ENCODE measurements at places on chromosomes 4 and X. TPM values are rescaled to one million over a fixed set of nuclear protein-coding genes. Genes with fewer than 3 reads are reported as not detected.
A peak's percentile ranks its signal among the peaks of the same experiment; 100 is the strongest.

DNA sequence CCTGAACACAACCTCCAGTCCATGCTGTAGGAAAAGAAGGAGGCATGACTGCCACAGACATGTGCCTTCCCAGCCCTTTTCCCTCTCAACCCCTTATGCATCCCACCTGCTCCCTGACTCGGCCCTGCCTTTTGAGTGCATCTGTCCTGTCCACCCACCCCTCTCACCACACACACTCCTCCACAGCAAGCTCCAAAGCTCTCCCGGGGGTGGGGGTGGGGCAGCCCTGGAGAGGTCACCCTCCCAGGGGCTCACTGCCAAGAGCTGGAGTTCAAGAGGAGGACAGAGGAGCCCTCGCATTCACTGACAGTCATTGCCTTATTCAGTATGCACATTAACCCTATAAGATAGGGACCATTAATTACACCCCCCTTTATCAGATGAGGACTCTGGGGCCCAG is 46.6 kb upstream of the MAMLD1 start:
- no peaks in the 10 kb centered on the region for H3K36me3 ChIP-seq
- H3K4me3 ChIP-seq = no peak overlapping the region
- H3K27me3 ChIP-seq = peaks cover 25% of the 10 kb centered on the region

DNA sequence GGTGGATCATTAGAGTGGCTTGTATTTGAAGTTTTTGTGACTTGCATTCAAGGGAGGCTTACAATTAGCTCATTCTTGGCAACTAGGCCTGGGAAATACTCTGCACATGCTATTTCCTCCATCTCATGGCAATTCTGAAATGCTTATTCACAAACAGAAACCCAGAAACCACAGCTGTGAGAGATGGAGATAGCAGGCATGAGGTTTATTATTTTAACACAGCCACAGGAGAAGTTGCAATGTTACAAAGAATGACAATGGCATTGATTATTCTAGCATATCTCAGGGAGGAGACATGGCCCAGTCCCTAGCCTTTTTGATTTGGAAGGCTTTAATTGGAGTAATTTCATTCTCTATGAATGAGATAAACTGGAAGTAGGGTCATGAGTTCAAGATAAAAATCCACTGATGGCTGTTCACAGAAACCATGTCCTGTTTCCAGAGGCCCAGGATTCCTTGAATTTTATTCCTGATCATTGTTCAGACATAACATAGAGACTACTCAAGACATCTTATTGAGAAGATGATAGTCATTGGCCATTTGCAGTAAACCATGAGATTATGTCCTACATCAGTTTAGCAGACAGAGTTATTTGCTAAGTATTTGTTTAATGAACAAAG is 123.9 kb downstream of the MID1 start:
- no peak for DNase-seq
- H3K27me3 ChIP-seq = no peaks in the 10 kb centered on the region
- H3K36me3 ChIP-seq = no peaks in the 10 kb centered on the region
- H3K4me1 ChIP-seq = no peaks in the 10 kb centered on the region
- H3K4me3 ChIP-seq = no peak overlapping the region
- no peak overlapping the region for H3K27ac ChIP-seq

DNA sequence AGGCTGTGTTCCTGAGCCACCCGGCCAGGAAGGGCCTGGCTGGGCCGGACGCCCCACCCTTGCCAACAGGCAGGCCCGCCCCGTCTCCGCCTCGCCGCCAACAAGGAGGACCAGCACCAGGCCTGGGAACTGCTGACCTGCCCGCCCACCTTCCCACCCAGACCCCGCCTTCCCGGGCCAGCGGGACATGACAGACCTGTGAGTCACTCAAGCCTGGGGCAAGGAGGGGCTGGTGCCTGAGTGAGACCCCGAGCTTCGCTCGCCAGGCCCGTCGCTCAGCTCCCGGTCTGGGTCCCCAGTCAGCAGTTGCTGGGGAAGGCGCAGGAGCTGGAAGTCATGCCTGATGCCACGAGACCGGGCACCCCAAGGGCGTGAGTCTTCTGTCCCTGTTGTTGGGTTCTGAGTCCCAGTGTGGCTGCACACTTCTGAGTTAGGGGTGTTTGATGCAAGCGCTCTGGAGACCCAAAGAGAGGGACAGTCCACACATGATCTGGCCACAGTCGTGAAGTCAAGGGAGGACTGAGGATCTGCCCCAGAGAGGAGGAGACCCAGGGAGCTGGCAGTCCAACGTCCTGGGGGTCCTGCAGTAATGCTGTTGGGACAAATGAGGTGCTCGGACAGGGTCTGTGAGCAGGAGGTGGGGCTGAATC is at the start of gene DNASE1L1:
TSS of gene DNASE1L1 (minus strand) at position 33 of the 650 bp plus-strand sequence. CDS start 3,686 bp downstream, outside the sequence.
- DNase-seq = peak; percentile 55
- peak within 1 kb of the TSS; percentile 35 for H3K4me3 ChIP-seq
- no peaks in the 10 kb centered on the region for H3K36me3 ChIP-seq
- H3K27me3 ChIP-seq = no peaks in the 10 kb centered on the region

DNA sequence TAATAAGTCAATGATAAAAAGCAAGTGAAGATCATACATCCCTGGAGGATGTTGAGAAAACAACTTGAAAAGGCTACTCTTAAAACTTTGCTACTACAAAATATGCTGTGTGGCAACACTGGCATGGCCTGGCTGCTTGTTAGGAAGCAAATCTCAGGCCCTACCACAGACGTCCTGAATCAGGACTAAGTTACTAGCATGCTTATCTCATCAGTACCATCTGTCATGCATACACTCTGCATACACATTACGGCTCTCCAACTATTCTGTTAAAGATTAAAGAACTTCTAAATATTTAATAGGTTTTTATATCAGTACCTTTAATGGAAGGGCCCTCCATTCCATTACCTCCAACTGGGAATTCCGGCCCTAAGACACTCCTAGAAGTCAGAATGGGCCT is 8.2 kb downstream of the PAPSS1 start:
- DNase-seq = no peak
- no peak overlapping the region for H3K4me3 ChIP-seq
- no peaks in the 10 kb centered on the region for H3K4me1 ChIP-seq
- H3K27me3 ChIP-seq = no peaks in the 10 kb centered on the region
- H3K36me3 ChIP-seq = no peaks in the 10 kb centered on the region

DNA sequence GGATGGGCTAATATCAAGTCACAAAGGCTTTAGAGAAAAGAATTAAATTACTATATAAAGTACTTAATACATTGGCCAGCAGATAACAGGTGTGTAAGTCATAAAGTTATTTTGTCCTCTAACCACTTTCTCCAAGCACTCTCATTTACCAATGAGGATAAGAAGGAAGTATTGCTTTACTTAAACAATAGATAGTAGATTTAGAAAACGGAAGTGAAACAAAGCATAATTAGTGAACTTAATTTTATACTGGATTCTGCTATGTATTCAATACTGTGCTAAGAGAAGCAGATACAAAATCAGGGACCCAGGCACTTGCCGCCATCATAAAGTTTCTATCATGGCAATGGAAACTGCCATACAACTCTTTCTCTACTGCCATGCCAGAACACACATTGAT is 24.0 kb downstream of the AFM start:
- H3K27ac ChIP-seq = no peak overlapping the region
- H3K27me3 ChIP-seq = no peaks in the 10 kb centered on the region
- no peaks in the 10 kb centered on the region for H3K36me3 ChIP-seq
- H3K4me3 ChIP-seq = no peak overlapping the region
- DNase-seq = no peak

- no peaks in the 10 kb centered on the region for H3K4me1 ChIP-seq
- H3K36me3 ChIP-seq = no peaks in the 10 kb centered on the region
- peaks cover 38% of the 10 kb centered on the region for H3K27me3 ChIP-seq
- no peak overlapping the region for H3K27ac ChIP-seq
Measured at GRCh38 chr4:144644368-144645101, 1.4 kb upstream of the HHIP start.

The LRAT gene
- 3.9 TPM for total RNA-seq

DNA sequence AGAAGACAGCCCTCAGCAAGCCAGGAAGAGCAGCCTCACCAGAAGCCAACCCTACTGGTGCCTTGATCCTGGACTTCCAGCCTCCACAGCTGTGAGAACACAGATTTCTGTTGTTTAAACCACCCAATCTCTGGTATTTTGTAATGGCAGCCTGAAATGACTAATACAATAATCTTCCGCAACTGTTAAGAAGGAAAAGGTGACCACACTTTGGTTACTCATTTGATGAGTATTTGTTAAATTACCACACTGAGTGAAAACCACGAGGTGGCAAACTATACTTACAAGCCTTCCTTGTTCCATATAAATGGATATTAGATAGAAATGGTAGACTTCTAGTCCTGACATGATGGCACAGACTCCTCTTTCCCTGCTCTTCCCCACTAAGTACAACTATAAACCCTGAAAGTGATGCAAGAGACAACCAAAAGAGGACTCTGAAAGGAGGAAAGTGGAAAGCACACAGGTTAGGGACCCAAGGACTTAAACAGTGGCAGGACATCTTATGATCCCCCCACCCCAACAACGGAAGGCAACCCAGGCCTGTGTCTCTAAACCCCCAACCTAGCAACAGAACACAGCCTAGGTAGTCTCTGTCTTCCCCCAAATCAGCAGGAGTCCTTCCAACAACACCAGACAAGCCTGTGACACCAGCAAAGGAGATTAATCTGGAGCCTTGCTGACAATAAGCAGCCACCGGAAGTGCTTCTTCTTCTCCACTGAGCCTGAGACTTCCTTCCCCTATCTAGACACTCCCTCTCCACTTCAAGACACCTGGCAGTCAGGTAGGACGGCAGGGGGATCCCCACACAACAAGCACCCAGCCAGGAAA is 12.3 kb downstream of the ZNF182 start:
- no peaks in the 10 kb centered on the region for H3K4me1 ChIP-seq
- peaks cover 4% of the 10 kb centered on the region for H3K27me3 ChIP-seq
- H3K36me3 ChIP-seq = no peaks in the 10 kb centered on the region

- no peak for DNase-seq
- H3K4me1 ChIP-seq = no peaks in the 10 kb centered on the region
- no peaks in the 10 kb centered on the region for H3K27me3 ChIP-seq
- no peaks in the 10 kb centered on the region for H3K36me3 ChIP-seq
Measured at GRCh38 chr4:168197926-168198325, 105.6 kb downstream of the ANXA10 start.

- no peaks in the 10 kb centered on the region for H3K4me1 ChIP-seq
- no peak for DNase-seq
- H3K27me3 ChIP-seq = no peaks in the 10 kb centered on the region
- no peak overlapping the region for H3K4me3 ChIP-seq
- H3K36me3 ChIP-seq = no peaks in the 10 kb centered on the region
Measured at GRCh38 chrX:122552286-122552800, 631.7 kb upstream of the GRIA3 start.

- no peak overlapping the region for H3K27ac ChIP-seq
- no peaks in the 10 kb centered on the region for H3K36me3 ChIP-seq
- no peak for DNase-seq
- H3K4me1 ChIP-seq = no peaks in the 10 kb centered on the region
- H3K4me3 ChIP-seq = no peak overlapping the region
Measured at GRCh38 chrX:11481035-11481434, 184.7 kb downstream of the ARHGAP6 start.

Measured in breast epithelium (tissue), 4 donors.